Suppressor macrophage treated with lipopolysaccharide for 4 hours (primary cell): ENCODE measurements at places on chromosomes 2 and 18.
A peak's percentile ranks its signal among the peaks of the same experiment; 100 is the strongest.

DNA sequence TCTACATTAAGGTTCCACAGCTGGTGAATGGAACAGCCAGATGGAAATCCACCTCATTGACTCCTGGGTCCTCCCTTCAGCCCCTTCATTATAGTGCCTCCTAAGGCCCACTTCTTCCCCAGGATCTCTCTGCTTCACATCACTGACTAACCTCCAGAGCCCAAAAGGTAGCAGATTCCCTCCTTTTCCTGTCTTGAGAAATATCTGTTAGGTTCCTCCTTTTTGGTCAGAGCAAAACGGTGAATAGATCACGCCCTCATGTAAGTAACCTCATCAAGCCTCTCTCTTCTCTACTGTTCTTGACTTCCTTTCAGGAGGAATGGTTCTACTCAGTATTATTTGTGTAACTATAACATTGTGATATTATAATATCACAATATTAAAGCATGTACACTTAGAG lies 155.0 kb upstream of the SRD5A2 start:
- DNase-seq = no peak

DNA sequence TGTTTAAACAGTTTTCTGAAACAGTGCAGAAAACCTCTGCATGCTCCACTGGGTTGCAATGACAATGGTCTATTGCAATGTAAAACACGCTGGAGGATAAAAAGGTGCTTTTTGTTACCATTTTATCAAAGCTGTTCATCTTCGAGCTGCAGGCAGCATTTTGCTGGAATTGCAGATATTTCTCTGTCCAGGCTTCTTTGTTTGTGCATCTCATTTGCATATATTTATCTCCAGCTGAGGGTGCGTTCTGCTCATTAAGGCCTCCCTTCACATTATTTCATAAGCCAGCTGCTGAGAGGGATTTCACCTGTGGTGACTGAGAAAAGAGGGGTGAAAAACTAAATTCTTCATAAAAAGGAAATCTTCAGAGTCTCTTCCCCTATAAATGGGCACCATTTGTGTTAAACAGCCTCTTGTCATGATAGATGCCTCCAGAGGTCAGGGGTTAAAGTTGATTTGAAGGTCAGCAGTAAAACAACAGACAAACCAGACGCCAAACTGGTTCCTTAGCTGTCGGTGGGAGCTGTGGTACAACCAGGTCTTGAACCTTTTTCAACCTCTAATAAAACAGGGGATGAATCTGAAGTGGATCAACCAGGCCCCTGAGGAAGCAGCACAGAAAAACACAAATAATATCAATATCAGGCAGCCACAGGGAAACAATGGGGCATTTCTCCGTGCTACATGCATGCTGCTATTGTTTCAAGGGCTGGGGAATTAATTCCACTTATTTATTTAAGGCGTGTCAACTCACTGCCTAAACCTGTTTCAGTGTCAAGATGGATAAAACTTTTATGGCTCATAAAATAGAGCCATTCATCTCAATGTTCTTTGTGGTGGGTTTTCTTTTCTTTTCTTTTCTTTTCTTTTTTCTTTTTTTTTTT lies 265.1 kb downstream of the MEIS1 start:
- no peak for DNase-seq

GRCh38 chr2:151891566-151892194 lies 63.5 kb upstream of the ARL5A start:
- no peak for DNase-seq

DNA sequence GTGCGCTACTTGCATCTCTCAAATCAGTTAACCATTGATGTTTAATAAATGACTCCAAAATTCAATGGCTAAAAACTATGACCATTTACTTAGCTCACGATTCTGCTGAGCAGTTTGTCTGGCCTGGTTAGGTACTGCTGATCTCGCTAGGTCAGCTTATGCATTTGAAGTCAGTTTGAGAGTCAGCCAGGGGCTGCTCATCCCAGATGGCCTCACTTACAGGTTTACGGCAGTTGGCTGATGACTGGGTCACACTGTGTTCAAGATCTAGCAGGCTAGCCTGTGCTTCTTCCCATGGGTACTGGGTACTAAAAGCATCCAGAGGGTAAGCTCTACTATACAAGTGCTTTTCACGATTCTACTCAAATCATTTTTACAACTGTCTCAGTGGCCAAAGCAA lies 122.1 kb downstream of the DLGAP1 start:
- DNase-seq = no peak

DNA sequence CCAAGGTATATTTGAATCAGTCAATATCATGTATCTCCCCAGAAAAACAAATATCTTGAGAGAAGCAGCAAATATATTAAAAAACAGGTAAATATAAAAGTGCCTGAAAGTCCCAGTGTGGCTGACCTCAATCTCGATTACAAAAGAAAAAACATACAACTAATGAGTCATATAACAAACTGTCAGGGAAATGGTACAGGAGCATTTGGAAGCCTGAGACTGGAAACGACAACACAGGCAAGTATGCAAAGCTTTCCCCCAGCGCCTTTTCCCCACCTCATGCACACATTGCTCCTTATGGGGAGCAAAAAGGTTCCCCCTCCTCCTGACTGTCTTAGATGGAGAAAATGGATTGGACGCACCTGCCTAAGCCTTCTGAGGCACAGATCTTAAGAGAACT lies 230.7 kb downstream of the TMX3 start:
- DNase-seq = no peak

DNA sequence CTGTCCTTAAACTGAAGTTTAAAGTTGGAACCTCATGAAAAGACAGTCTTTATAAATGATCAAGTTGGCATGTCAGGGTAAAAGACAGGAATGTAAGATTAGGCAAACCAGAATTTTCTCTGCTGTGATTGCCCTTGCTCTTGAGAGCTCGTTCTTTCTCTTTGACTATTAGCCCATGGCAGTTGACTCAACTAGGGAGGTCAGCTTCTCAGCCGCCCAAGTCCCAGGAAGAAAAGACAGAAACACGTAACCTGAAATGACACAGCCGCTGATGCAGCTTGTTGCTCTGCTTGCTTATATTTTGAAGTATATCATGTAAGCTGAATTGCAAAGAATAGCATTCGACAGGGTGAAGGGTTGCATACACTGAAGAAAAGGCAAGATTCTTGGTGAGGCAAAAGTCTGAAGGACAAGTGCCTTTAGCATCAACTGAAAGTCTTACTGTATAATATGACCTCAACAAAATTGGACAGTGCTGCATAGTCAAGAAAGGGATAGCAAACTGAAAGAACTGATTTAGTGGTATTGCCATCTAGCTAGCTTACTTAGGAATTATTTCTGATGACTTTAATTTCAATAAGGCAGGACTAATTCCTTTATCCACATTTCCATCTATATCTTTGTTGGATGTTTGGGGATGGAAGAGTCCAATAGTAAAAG lies 54.7 kb downstream of the ARHGAP15 start:
- DNase-seq = no peak

GRCh38 chr18:79904357-79905147 lies 46.9 kb downstream of the SLC66A2 start:
- DNase-seq = no peak

- DNase-seq = no peak
Measured at GRCh38 chr2:143802871-143803650, 673.8 kb downstream of the ARHGAP15 start.

GRCh38 chr2:232549655-232550353 lies 553 bp downstream of the TIGD1 start:
- DNase-seq = no peak

- DNase-seq = no peak
Measured at GRCh38 chr2:7899923-7900322, 781.9 kb upstream of the ID2 start.

DNA sequence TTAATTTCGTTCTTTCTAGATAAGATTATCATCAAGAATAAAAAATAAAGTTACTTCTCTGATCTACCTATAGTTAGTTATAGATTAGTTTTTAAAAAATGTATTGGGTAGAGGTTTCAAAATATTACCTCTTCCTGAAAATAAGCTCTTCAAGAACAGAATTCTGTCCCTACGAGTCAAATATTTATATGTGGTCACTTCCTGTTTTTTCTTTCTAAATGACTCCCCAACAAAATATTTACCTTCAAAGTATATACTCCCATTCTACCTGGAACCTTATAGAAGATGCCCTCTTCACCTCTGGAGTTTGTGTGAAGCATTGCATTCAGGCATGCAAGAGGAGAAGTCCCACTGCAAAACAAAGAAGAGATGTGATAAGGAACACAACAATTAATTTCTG lies 72.3 kb downstream of the ASXL2 start:
- DNase-seq = no peak

DNA sequence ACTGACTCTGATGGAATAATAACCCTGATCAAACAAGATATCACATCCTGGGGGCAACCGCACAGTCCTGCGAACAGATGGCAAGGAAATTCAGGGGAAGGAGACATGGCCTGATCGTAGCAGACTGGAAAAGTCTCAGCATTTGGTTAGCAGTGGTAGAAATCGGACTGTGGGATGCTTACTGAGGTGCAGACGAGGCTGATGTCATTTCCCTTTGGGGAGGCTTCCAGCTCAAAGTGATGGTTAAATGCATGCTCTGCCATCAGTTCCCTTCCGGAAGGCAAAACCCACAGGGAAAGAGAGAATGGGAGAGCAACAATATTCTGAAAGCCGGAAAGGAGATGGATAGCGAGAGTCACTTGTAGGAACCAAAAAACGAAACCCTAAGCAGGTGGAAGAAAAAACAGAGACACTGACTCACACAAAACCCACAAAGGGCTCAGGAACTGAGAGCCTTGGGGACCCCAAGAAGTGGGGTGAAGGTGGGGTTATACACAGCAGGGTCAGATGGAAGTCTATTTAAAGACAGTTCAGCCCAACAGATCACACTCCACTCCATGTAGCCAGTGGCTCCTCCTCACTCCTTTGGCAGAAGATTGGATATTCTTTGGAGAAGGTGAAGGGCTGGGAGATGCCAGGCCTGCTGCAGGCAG lies 93.1 kb downstream of the INPP5D start:
- DNase-seq = no peak

DNA sequence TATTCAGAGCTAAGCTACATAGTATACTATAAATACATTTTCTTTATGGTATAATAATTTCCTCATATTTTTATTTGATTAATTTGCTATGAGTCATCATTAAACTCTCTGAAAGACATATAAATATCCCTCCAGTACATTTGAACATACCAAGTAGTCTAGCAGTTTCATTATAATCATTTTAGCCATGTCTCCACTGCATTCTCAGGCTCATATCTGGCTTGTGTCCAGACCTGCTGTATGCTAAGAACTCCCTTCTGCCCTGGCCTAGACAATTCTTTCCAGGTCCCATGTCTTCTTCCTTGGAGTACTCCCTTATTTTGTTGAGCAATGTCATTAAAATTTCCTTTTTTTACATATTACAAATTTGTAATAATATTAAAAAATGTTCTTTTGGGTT lies 16.6 kb upstream of the DYNC1I2 start:
- DNase-seq = no peak

DNA sequence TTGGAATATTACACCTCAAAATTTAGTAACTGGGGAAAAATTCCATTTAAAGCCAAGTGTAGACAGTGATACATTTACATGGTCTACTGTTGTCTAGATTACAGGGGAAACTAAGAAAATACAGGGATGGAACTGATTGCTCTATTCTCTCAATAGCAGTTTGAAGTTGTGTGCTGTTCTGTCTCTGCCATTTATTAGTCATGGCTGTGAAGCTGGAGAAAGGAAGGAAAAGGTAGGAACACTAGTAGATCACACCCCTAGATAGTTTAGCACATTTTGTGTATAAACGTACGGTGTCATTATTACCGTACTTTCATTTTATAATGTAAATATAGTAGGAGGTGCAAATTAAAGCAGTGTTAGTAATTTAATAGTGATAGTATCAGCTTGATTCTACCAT lies 170.5 kb downstream of the PHLPP1 start:
- no peak for DNase-seq

DNA sequence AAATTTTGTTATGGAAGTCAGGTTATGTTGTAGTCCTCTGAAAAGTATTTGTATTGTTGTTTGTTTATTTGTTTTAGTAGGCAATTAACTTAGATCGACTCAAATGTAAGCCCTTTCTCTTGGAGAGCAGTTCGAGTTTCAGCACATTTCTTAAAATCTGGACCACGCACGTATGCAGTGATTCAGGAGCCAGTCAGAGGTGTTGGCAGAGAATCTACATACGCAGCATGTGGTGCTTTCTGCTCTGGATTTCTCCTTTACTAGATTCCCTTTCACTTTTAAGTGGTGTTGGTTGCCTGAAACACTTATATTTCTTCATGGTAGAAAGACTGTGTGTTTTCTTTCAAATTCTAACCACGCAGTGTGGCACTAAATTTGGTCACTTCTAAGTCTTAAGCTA lies 773.9 kb upstream of the LRATD1 start:
- no peak for DNase-seq

GRCh38 chr2:230053753-230054478 lies 14.8 kb downstream of the SLC16A14 start:
- no peak for DNase-seq

GRCh38 chr2:74206180-74206688 lies 7.8 kb downstream of the MTHFD2 start:
- DNase-seq = peak; percentile 90

DNA sequence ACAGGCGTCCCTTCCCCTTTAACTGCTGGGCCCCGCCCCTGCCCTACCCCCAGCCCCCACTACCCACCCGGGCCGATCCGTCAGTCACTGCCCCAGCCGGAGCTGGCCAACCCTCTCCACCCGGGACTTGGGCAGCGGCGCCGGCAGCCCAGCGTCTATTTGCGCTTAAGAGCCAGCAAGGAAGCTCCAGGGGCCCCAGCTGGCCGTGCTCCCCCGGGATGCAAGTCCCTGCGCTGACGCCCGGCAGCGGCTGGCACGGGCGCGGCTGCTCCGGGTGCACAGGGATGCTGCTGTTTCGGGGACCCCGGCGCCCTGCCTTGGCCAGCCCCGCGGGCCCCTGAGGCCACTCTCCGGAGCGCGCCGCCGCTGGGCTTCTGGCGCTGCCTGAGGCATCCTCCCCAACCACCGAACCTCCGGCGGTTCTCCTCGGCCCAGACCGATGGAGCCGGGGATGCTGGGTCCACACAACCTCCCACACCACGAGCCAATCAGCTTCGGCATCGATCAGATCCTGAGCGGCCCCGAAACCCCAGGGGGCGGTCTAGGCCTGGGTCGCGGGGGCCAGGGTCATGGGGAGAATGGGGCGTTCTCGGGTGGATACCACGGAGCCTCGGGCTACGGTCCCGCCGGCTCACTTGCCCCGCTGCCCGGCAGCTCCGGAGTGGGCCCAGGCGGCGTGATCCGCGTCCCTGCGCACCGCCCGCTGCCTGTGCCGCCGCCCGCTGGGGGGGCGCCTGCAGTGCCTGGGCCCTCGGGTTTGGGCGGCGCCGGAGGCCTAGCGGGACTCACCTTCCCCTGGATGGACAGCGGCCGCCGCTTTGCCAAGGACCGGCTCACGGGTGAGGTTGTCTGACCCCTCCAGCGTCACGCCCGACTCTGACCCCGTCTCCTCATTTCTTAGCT lies at the start of gene TLX2:
TLX2 (plus strand) TSS at position 83 of the 903 bp plus-strand sequence; CDS start at position 440, 357 bp downstream.
- DNase-seq = no peak
